ENCODE measurements at places on chromosomes 5 and 9.

DNA sequence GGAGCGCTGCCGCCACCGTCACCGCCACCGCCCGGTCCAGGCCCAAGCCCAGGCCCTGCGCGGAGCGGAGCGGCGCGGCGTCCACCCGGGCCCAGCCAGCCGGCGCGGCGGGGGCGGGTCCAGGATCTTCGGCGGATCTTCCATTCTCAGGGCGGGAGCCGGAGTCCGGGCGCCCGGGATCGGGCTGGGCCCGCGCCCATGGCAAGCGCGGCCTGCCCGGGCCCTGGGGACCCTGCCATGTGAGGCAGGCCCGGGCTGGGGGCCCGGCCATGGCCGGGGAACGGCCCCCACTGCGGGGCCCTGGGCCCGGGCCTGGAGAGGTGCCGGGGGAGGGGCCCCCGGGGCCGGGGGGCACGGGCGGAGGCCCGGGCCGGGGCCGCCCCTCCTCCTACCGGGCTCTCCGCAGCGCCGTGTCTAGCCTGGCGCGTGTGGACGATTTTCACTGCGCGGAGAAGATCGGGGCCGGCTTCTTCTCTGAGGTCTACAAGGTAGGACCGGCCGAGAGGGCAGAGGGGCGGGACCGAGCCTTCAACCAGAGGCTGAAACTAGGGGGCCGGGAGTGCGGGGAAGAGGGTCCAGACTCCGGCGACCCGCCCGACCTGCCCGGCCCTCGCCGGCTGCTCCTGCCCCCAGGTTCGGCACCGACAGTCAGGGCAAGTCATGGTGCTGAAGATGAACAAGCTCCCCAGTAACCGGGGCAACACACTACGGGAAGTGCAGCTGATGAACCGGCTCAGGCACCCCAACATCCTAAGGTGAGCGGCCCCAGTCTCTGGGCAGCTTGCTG, 482 bp downstream of the TESK1 start:
- H3K27ac ChIP-seq = no peak overlapping the region
- no peaks in the 10 kb centered on the region for H3K27me3 ChIP-seq
- peaks cover 12% of the 10 kb centered on the region for H3K4me1 ChIP-seq
- DNase-seq = peak; percentile 52
- no peaks in the 10 kb centered on the region for H3K36me3 ChIP-seq
- peak overlapping the region; percentile 91 for H3K4me3 ChIP-seq

- DNase-seq = no peak
- H3K27ac ChIP-seq = no peak overlapping the region
- H3K27me3 ChIP-seq = no peaks in the 10 kb centered on the region
- no peaks in the 10 kb centered on the region for H3K4me1 ChIP-seq
Measured at GRCh38 chr5:171578829-171579491, 159.5 kb downstream of the FGF18 start.

- peaks cover 32% of the 10 kb centered on the region for H3K4me1 ChIP-seq
- no peak overlapping the region for H3K4me3 ChIP-seq
- DNase-seq = no peak
- no peaks in the 10 kb centered on the region for H3K27me3 ChIP-seq
Measured at GRCh38 chr9:109101810-109102209, 17.9 kb downstream of the TMEM245 start.

DNA sequence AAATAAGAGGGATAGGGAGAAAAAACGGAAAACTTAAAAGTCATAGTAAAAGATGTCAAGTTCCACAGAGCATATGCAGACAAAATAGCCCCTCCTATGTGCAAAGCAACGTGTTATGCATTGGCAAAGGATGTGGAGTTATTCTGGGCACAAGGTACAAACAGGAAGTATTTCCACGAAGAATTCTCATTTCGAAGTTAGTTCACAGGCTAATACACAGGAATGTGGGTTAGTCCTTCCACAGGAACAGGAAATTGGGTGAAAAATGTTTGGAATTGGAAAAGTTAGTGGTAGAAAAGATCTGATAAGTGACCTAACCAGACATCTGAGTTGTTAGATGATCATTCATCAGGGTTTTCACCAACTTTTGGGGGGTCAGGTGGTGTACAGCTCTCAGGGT, 326.6 kb downstream of the EBF1 start:
- H3K36me3 ChIP-seq = no peaks in the 10 kb centered on the region
- H3K27me3 ChIP-seq = no peaks in the 10 kb centered on the region
- H3K27ac ChIP-seq = no peak overlapping the region
- no peak overlapping the region for H3K4me3 ChIP-seq

DNA sequence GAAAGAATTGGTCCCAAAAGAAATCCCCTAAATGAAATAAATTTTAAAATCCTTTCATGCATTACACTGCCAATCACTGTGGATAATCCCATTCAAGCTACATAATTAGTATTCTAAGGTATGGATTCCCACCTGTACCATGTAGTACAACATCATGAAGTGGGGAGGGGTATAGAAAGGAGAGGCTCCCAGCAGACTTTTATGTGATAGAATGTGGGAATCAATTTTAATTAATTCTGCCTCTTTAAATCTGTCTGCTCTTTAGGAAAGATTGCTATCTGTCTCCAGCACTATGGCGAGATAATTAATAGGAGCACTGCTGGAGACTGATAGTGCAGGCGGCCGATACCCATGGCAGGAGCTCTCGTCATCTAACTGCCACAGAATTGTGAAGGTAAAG, 95.4 kb downstream of the CDH12 start:
- H3K27me3 ChIP-seq = no peaks in the 10 kb centered on the region
- H3K4me1 ChIP-seq = no peaks in the 10 kb centered on the region
- no peak overlapping the region for H3K27ac ChIP-seq
- no peak for DNase-seq
- H3K4me3 ChIP-seq = no peak overlapping the region
- no peaks in the 10 kb centered on the region for H3K36me3 ChIP-seq

DNA sequence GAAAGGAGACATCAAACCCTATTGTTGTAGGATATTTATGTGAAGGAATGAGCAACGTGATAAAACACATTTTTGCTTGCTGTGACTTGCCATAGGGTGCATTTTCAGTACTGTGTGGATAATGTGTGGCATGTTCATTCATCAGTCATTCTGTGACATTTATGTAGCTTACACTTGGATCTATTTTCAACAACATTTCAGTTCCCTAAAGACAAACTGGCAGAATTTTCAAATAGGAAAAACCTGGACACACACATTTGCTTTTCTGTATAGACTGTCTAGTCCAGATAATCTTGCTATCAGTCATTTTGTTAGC, 127.7 kb downstream of the TMC1 start:
- no peak for DNase-seq
- H3K27me3 ChIP-seq = no peaks in the 10 kb centered on the region
- H3K27ac ChIP-seq = no peak overlapping the region
- H3K4me3 ChIP-seq = no peak overlapping the region
- no peaks in the 10 kb centered on the region for H3K36me3 ChIP-seq
- H3K4me1 ChIP-seq = 0 out of 2 replicates have a peak, but pooled peaks cover 4% of the 10 kb centered on the region

GRCh38 chr5:38403877-38404635, 145.7 kb downstream of the EGFLAM start:
- no peaks in the 10 kb centered on the region for H3K27me3 ChIP-seq
- H3K36me3 ChIP-seq = no peaks in the 10 kb centered on the region
- H3K4me1 ChIP-seq = no peaks in the 10 kb centered on the region
- no peak overlapping the region for H3K4me3 ChIP-seq
- H3K27ac ChIP-seq = no peak overlapping the region
- DNase-seq = no peak

DNA sequence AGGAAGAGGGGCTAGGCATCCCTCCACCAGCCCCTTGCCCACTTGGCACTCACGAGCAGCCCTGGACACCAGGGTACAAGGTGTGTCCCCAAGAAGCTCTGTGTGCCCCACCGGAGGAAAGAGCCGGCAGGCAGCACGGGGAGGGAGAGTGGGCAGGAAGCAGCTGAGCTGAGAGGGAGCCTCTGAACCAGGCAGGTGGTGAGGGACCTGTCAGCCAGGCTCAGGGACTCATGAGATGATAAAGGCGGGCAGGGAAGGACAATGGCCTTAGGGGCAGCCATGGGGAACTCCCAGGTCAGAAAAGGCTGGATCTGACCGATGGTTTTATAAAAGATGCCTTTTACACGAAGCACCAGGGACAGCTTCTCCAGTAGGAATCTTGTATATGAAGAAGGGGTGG, 112.0 kb downstream of the VAV2 start:
- H3K27ac ChIP-seq = no peak overlapping the region
- DNase-seq = no peak
- H3K4me3 ChIP-seq = no peak overlapping the region
- no peaks in the 10 kb centered on the region for H3K36me3 ChIP-seq
- H3K4me1 ChIP-seq = no peaks in the 10 kb centered on the region

DNA sequence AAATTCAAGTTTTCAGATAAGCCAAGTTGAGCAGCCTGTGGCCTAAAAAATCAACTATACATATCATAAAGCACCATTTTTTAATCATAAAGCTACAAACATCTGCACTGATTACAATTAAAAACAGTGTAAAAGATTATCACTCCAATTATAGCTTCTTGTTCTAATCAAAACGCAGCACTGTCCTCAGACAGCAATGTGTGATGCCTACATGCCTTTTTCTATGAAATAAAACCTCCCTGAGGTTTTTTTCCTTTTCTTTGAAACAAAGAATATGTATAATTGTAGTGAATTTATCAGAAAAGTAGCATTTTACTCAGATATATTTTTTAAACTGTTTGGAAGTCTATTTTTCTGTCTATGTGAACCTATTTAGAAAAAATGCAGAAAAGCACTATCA, 366.1 kb upstream of the CCNH start:
- H3K4me1 ChIP-seq = peaks cover 29% of the 10 kb centered on the region
- no peak overlapping the region for H3K27ac ChIP-seq
- H3K27me3 ChIP-seq = no peaks in the 10 kb centered on the region

- no peak overlapping the region for H3K27ac ChIP-seq
- no peaks in the 10 kb centered on the region for H3K36me3 ChIP-seq
- no peaks in the 10 kb centered on the region for H3K4me1 ChIP-seq
- H3K27me3 ChIP-seq = no peaks in the 10 kb centered on the region
- H3K4me3 ChIP-seq = no peak overlapping the region
Measured at GRCh38 chr9:85427772-85428171, 314.0 kb downstream of the AGTPBP1 start.

- H3K27ac ChIP-seq = no peak overlapping the region
- no peak overlapping the region for H3K4me3 ChIP-seq
- H3K4me1 ChIP-seq = no peaks in the 10 kb centered on the region
- H3K27me3 ChIP-seq = no peaks in the 10 kb centered on the region
- DNase-seq = no peak
Measured at GRCh38 chr5:116011046-116011445, 21.2 kb upstream of the ARL14EPL start.

DNA sequence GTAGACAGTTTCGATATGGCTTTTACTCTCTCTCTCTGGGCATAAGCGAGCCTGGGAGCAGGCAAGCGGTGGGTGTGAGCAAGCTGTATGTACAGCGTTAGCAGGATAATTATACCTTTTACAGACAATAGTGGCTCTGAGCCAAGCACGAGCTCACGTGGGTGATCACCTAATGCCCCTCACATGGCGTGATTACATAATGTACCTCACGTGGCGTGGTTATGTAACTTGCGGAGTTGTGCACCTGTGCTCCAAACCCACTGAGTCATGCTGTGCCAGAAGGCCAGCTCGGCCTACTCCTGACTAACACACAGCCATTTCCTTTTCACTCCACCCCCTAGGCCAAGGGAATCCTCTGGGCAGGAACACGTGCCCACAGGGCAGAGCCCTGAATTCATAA, 797.2 kb downstream of the EFNA5 start:
- H3K36me3 ChIP-seq = 0 out of 2 replicates have a peak, but pooled peaks cover 17% of the 10 kb centered on the region
- no peaks in the 10 kb centered on the region for H3K27me3 ChIP-seq
- DNase-seq = no peak
- no peak overlapping the region for H3K27ac ChIP-seq
- no peak overlapping the region for H3K4me3 ChIP-seq

DNA sequence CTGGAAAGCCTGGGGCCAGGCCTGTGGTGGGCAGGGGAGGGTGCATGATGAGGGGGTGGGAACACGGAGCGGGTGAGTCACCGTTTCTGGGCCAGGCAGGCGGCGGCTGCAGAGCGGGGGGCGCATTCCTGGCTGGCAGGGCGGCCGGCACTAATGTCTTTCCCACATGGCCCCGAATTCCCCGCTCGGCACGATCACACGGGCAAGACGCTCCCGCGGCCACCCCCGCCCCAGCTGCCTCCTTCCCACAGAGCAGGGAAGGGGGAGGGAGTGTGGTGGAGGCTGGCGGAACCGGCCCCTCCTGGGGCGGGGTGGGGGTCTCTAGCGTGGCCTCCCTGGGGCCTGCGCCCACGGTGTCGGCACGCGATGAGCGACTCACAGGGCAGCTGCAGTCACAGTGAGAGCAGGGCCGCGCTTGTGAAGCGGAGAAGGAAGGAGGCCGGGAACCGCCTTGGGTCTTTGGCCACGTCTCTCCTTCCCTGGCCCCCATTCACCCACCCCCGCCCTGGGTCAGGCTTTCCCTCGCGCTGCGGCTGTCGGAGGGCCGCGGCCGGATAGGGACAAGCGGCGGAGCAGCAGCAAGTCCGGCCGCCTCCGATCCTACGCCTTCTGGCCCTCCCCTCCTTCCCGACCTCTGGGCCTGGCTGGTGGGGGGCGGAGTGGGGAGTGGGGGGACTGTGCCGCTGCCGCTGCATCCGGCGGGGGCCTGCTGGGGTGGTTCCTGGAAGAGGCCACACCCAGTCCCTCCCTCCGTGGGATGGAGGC, 48.9 kb downstream of the CXXC5 start:
- peak; percentile 87 for DNase-seq
- peaks cover 51% of the 10 kb centered on the region for H3K4me1 ChIP-seq
- no peaks in the 10 kb centered on the region for H3K36me3 ChIP-seq
- H3K4me3 ChIP-seq = peak overlapping the region; percentile 61

- H3K36me3 ChIP-seq = no peaks in the 10 kb centered on the region
- peak overlapping the region; percentile 39 for H3K27ac ChIP-seq
- no peaks in the 10 kb centered on the region for H3K27me3 ChIP-seq
- no peak overlapping the region for H3K4me3 ChIP-seq
- H3K4me1 ChIP-seq = peaks cover 43% of the 10 kb centered on the region
- DNase-seq = no peak
Measured at GRCh38 chr9:129887334-129888292, 52.4 kb downstream of the USP20 start.

DNA sequence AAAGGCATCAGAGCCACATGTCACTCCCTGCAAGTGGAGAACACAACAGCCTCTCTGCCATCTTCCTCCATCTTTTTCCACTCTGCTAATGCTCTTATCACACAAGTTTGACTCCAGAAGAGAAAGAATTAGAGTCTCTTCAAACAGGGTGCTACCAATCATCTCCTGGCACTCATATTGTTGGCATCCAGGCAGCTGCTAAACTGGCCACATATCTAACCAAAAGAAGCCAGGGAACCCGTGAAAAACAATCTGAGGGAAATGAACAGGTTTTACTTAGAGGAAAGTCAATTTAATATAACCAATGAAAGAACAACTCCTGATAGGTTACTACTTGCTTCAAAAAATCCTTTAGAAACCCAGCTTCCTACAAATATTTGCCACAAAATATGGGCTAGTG, 117.2 kb downstream of the SLC25A46 start:
- no peak overlapping the region for H3K27ac ChIP-seq
- no peak overlapping the region for H3K4me3 ChIP-seq
- no peaks in the 10 kb centered on the region for H3K4me1 ChIP-seq
- DNase-seq = no peak
